ENCODE measurements at places on chromosomes 16 and 17.

DNA sequence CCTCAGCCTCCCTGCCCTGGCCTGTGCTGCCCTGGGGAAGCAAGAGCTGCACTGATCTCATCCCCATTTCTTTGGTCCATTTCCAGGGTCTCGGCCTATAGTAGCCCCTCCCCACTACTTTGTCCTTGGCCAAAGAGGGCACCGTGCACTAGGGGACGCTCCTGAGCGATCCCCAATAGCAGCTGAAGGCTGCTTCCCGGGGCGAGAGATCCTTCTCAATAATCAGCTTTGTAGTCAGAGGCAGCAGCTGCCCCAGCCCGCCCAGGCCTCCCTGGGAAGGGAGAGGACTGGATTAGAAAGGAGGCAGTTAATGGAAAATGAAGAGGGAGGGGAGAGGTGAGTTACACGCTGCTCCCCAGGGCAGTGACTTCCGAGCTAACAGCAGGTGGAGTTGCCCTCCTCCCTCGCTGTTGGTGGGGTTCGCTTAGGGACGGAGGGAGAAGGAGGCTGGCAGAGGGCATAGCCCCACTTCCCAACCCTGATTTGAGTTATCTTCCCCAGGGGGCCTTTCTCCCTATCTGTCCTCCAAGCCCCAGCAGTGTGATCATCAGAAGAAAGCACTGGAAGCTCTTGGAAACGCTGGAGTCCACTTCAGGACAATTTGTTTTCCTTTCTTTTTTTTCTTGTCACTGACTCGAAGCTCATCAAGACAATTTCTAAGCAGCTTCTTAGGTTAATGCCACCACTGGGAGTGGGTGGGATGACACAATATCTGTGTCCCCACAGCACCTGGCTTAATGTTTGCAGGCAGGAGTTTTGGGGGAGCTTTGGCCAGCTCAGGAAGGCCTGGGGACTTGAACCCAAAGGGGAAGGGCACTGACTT is 2.6 kb downstream of the MXRA7 start:
- DNase-seq: no peak

- DNase-seq: peak; percentile 76
Observed at GRCh38 chr16:69087161-69087581, 18.3 kb upstream of the HAS3 start.

- no peak for DNase-seq
Observed at GRCh38 chr17:49914096-49914490, 54.9 kb upstream of the DLX4 start.

DNA sequence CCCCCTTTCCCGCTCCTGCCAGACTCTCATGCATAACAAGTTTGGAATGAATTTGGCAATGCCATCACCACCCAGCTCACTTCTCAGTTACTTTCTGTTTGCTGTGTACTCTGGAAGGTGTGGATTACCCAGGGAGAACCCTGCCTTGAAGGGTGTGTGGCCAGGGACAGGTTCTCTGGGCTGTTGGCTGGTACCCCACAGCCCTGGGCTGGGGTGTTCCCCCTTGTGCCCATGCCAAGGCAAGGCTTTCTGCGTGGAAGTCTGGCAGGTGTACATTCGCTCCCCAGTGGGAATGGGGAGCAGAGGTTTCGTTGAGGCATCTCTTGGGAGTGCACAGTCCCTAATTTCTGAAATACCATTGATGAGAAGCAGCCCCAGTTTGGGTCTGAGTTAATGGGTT is 187.7 kb downstream of the CCDC182 start:
- no peak for DNase-seq

- peak; percentile 66 for DNase-seq
Observed at GRCh38 chr17:43556292-43556691, 10.2 kb upstream of the ETV4 start.

DNA sequence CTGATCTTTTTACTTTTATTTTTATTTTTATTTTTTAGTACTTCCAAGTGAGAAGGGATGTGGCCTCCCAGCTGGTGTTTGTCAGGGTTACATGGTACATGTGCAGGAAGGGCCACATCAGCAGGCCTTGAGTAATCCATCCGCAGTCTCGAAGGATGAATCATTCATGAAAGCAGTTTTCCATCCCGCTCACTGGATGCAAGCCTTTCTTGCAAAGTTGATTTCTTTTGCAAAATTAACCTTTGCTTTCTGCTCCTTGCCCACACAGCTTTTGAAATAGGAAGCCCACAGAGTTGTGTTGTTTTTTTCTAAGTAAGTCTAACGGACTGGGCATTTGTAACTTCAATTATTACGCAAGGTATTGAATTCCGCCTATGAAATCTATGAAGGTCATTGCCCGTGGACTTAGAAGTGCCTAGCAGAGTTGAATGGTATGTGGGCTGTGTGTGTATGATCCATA is 157.4 kb downstream of the PRKCA start:
- DNase-seq: no peak

DNA sequence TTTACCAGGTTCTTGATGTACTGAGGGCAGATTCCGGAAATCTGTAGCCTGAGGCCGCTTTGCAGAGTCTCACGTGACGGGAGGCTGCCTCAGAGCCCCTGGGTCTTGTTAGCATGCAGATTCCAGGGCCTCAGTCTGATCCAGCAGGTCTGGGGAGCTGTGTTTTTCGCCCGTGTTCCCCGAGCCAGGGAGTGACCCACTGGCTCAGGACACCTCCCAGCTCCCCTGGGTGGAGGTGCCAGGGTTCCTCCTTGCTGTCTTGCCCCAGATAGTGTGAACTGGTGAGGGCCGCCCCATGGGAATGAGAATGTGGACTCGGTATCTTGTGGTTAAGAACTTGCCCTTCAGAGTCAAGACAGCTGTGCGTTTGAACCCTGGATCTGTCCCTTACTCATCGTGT is 98.6 kb downstream of the OR1D5 start:
- DNase-seq: peak; percentile 38

GRCh38 chr16:78421181-78421708 is 321.8 kb downstream of the WWOX start:
- no peak for DNase-seq

GRCh38 chr17:17151962-17152361 is 54.2 kb downstream of the PLD6 start:
- peak; percentile 77 for DNase-seq

DNA sequence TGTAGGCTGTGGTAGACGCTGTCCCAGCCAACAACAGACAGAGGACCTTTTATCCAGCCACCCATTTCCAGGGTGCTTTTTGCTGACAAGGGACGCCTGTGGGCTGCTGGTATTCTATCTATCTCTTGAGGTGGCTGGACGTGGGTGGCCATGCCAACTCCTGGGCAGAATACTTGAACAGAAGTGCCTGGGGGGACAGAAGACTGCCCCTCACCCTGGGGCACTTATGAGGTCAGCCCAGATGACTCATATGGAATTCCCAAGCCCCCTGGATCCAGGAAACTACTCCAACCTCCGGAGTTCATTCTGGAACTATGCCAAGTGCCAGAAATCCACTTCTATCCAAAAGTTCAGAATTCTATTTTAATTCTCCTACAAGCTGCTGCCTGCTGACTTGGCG is 61.3 kb downstream of the CDRT4 start:
- no peak for DNase-seq

GRCh38 chr17:74892974-74893911 is at the start of gene FADS6:
FADS6 (minus strand) TSS chr17:74893633; CDS start chr17:74893595, 38 bp downstream.
- no peak for DNase-seq

DNA sequence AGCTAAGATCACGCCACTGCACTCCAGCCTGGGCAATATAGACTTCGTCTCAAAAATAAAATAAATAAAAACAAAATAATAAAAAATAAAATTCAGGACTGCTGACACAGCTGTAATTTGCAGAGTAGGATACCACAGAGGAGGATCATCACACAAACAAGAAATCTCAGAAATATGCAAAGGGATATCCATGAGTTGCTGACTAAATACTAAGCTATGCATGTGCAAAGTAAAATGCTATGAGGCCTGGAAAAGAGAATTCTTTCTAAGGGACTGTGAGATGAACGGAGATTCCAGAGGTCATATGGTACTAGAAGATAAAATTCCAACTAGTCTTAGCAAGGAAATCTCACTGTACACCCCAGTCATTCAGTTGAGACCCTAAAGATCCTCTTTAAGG is 74.8 kb downstream of the SLC39A11 start:
- no peak for DNase-seq

GRCh38 chr16:1010251-1010650 is 28.7 kb downstream of the SOX8 start:
- DNase-seq: no peak

GRCh38 chr17:41521574-41522261 is 3.0 kb upstream of the KRT15 start:
- DNase-seq: peak; percentile 90

- DNase-seq: peak; percentile 92
Observed at GRCh38 chr17:82297280-82297713, 20.1 kb downstream of the CD7 start.

- DNase-seq: peak; percentile 64
Observed at GRCh38 chr17:16929035-16929680, 42.8 kb downstream of the TNFRSF13B start.

GRCh38 chr16:89581861-89582563 is 6.5 kb downstream of the CPNE7 start:
- DNase-seq: no peak

DNA sequence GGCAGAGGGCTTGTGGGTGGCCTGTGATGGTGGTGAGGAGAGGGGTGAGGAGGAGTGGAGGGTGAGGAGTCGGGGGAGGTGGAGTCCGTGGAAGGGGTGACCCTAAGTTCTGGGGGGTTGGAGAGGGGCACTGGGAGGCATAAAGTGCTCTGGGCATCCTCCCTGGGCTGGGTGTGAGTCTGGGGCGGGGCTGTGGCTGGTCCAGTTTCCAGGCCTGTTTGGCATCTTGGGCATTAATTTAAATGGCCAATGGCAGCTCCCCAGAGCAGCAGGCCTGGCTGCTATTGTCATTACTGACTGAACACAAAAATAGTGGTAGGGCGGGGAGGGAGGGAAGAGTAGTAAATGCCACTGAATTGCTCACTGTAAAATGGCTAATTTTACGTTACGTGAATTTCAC is 7.7 kb upstream of the ARHGAP23 start:
- no peak for DNase-seq

DNA sequence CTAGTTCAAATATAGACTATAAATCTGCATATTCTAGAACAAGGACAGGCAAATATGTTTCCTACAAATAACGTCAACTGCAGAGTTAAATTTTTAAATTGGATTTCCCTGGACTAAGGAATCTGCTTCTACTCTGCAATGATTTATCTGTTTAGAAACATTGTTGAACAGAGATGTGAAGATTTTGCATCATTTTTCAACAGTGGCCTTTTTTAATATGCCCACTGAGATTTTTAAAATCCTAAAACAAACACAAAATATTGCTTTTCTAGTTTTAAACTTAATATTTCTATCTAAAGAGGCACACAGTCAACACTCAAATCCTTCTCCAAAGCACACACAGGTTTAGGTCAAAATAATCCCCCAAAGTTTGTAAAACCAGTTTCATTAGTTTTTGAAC is 23.7 kb upstream of the PMP22 start:
- no peak for DNase-seq

GRCh38 chr17:9108146-9108545 is 86.8 kb downstream of the NTN1 start:
- no peak for DNase-seq

- no peak for DNase-seq
Observed at GRCh38 chr16:61263400-61263799, 772.8 kb downstream of the CDH8 start.

- DNase-seq: peak; percentile 73
Observed at GRCh38 chr17:7019839-7020519, 2.9 kb upstream of the BCL6B start.

GRCh38 chr17:7886227-7887037 is 2.2 kb upstream of the CHD3 start:
- DNase-seq: no peak

DNA sequence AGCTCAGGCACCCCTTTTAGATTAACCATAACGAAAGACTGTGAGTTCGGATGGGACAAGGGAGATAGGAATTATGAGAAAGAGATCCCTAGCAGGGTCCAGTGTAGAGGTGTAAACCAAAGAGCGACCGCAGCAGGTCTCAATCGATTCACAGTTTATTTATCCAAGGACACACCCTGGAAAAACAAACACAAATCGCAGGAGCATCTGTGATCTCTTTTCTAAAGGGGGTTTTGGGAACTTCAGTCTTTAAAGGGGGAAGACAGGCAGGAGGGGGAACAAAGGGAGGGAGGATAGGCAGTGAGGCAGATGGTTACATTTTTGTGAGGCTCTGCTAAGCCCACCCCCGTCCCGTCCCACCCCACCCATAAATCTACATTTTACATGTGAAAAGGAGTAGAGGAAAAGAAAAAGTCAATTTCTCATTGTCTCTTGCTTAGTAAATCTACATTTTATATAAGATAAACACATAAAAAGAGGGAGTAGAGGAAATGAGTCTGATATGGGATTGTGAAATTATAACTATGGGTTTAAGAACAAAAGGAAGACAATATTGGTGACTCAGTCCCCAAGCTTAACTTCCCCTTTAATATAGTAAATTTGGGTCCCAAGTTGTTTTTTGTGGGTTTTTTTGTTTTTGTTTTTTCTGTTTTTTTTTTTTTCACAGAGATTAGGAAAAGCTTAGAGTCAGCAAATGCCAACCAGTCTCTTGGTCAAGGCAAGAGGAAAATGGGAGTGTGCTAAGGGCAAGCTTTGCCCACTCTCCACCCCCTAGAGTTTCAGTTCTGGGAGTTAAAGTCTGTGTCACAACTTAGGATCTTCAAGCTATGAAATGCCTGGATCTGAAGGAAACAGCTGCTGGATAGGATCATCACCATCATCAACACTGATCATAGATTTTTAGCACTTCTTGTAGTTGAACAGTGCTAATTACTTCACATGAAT is 160.9 kb upstream of the CDH5 start:
- no peak for DNase-seq

GRCh38 chr17:76053246-76054111 is 18.8 kb downstream of the SRP68 start:
- DNase-seq: no peak

DNA sequence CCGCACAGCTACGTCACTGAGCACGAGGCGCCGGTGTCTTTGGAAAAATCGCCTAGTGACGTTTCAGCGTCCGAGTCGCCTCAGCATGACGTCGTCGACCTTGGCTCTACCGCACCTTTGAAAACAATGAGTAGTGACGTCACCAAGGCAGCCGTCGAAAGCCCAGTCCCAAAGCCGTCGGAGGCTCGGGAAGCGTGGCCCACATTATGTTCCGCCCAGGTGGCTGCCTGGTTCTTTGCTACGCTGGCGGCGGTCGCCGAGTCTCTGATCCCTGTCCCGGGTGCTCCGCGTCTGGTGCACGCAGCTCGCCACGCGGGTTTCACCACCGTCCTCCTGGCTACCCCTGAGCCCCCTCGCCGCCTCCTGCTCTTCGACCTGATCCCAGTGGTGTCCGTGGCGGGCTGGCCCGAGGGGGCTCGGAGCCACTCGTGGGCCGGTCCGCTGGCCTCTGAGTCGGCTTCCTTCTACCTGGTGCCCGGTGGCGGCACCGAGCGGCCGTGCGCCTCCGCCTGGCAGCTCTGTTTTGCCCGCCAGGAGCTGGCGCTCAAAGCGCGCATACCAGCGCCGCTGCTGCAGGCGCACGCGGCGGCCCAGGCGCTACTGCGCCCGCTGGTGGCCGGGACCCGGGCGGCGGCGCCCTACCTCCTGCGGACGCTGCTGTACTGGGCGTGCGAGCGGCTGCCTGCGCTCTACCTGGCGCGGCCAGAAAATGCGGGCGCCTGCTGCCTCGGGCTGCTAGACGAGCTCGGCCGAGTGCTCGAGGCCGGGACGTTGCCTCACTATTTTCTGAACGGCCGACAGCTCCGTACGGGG is 1.5 kb downstream of the TMEM102 start:
- DNase-seq: peak; percentile 94

All from upper lobe of right lung (tissue), 1 donor.